Right cardiac atrium (tissue), 5 donors: ENCODE measurements at places on chromosomes 5 and 9.

GRCh38 chr9:99272836-99273235 lies 50.8 kb downstream of the SEC61B start:
- DNase-seq, result no peak

GRCh38 chr5:138936225-138936967 lies 61.3 kb upstream of the LRRTM2 start:
- DNase-seq, result no peak

DNA sequence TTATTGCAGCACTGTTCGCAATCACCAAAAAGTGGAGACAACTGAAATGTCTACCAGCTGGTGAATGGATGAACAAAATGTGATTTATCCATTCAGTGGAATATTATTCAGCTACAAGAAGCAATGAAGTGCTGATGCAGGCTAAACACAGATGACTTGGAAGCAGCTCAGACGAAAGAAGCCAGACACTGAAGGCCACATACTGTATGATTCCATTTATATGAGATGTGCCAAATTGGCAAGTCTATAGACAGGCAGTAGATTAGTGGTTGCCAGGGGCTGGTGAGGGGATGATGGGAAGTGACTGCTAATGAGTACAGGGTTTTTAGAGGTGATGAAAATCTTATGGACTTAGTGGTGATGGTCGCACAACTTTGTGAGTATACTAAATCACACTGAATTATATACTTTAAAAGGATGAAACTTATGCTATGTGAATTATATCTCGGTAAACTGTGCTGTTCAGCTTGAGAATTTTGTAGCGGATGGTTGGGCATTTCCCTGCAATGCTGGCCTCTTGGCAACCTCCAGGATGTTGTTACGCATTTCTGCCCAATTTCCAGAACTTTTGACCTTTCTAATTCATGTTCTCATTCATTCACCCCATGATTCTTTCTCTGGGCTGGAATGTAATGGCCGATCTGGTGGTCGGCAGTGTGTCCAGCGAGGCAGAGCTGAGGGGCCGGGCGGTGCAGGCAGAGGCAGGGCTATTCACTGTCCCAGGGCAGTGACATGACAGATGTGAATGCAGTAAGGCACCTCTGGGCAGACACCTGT lies 22.0 kb upstream of the WNK2 start:
- DNase-seq, result no peak

- no peak for DNase-seq
These were observed 228.2 kb upstream of the TYRP1 start for GRCh38 chr9:12464910-12465512.

GRCh38 chr9:122086873-122087272 lies 6.2 kb downstream of the TTLL11 start:
- no peak for DNase-seq

- DNase-seq, result no peak
These were observed 584.6 kb upstream of the CDH18 start for GRCh38 chr5:20572614-20573013.

GRCh38 chr5:84535281-84535680 lies 150.6 kb upstream of the EDIL3 start:
- no peak for DNase-seq

GRCh38 chr5:893137-893506 lies 438 bp downstream of the TRIP13 start:
- DNase-seq, result no peak

GRCh38 chr5:127331890-127332649 lies 41.5 kb downstream of the MEGF10 start:
- no peak for DNase-seq

- DNase-seq, result no peak
These were observed 21.7 kb upstream of the FBXW11 start for GRCh38 chr5:172028167-172028566.

- no peak for DNase-seq
These were observed 5.1 kb downstream of the IQGAP2 start for GRCh38 chr5:76408104-76408654.

GRCh38 chr5:2009986-2010914 lies 127.5 kb upstream of the IRX4 start:
- no peak for DNase-seq

DNA sequence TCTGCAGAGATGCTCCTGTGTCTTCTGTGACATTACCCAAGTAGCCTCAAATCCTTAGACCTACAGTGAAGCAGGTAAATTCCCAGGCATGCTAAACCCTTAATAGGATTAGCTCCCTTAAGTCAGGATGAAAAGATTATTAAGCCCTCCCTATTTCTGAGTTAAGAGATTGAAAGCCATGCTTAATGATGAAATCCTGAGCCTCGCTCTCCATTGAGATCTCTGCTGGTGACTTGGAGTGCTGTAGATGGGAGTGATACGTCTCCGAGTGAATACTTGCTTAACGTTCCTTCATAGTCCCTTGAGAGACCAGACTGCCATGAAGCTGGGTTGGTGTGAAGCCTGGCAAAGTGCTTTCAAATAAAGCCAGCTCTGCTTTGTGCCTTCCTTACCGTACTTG lies 34.2 kb downstream of the AOPEP start:
- DNase-seq, result no peak

- DNase-seq, result no peak
These were observed 704 bp upstream of the IL33 start for GRCh38 chr9:6214903-6215302.

DNA sequence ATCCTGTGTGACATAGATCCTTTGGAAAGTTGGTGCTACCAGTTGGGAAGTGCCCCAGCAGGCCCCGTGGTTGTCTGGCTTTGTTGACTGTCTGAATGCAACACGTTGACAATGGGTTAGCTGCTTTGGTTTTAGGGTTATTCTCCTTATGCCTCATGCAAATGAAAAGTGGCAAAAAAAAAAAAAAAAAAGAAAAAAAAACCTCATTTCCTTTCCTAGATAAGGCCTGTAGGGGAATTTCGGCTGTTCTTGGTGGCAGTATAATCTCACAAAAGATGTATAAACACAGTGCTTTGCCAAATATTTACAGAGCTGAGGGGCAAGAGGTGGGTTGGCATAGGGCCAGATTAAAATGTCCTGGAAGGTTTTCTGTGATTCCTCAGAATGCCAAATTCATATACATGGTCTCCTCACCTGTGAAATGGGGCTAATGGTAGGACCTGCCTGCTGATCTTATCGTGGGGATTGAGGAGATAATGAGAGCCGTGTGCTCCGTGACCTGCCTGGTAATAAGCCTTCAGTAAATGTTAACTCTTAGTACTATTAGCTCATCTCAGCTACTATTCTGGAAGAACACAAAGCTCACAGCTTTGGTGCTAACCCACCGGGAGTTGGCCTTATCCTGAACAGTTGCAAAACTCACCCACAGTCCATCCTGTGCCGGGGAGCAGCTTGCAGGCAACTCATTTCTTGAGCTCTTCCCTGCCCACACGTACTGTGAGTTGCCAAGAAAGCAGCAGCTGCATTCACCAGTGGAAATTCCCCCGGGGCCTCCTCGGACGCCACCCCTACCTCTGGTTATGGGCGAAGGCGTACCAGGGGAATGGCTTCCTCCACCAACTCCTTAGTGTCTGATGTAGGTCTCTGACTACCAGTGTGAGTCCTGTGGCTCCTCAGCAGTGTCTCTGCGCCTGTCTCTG lies 220.3 kb downstream of the NR3C1 start:
- peak; percentile 50 for DNase-seq

DNA sequence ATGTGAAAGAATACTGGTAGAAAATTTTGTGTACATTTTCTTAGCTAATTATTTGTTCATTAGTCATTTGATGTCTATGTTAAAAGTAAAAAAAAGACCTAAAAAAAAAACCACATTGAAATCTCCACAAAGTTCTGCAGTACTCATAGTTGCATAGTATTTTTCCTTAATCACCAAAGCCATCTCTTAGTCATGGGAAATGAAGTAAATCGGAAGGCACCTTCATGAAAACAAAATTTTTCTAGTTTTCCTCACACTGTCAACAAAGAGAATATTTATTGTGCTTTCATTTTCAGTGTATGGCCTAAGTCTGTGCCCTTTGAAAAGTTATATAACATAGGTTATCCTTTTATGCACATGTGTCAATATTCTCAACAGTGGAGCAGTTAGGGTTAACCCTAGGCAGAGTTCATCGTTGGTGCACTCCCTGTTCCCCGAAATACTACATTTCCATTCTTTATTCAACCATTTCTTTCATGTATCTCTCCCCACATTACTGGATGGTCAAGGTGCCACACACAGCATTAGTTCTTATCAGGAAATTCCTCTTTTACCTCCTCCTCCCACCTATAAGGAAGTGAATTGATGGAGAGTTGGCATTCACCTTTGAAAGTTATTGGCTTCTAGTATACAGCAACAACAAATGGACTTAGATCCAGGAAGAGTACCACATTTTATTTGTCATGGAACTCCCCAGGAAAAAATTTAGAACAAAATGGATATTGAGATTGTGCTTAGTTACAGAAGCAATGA lies 93.1 kb downstream of the NUDT12 start:
- no peak for DNase-seq

DNA sequence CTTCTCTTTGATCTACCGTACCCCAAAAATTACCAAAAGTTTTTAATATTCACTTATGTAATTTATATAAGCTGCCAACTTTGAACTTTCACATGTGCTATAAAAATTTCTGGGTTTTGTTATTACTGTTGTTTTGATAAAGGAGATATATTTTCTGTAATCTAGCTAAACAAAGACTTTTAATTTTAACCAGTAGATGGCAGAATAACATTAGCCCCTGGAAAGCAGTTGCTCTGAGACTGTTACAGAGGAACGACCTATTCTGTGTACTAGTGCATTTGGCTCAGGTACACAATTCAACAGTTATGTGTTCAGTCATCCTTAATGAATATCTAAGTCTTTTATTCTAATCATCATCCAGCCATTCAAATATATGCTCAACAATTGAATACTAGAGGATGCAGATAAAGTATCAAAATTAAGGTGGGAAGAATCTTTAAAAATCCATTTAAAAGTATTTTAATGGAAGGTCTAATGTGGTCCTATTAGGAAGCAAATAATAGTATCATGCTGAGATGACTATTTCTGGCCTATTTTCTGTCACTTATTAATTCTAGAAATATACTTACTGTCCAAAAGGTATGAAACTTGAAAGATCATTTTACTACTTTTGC lies 8.6 kb downstream of the KLHL9 start:
- no peak for DNase-seq

GRCh38 chr9:136947955-136948510 lies 3.0 kb downstream of the C8G start:
- DNase-seq, result peak; percentile 90

- DNase-seq, result no peak
These were observed 5.7 kb downstream of the RABGAP1 start for GRCh38 chr9:122946461-122947005.

DNA sequence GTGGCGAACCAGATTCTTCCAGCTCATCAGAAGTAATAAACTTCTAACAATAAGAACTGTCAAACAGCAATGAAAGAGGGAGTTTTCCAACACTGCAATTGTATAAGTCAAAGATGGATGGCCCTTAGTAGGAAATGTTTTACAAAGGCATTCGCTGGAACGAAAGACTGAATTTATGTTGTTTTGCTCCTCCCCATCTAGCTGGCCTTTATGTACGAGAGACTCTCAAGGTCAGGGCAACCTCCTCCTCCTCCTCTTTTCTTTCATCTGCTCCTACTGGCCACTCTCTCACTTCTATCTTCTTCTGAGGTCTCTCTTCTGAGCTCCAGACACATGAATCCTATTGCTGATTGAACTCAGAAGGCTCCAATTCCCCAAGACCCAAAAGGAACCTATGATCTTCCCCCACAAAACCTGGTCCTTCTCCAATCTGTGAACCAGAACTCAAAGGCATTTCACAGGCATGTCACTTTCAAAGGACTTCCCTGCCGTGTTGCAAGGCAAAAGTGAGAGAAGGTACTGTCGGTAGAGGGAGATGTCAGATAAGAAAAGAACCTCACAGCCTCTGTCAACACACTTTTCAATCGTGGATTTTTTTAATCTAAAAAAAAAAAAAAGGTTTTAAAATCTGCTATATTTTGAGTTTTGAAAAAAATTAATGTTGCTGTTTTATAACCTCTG lies 28.5 kb upstream of the PUM3 start:
- no peak for DNase-seq

DNA sequence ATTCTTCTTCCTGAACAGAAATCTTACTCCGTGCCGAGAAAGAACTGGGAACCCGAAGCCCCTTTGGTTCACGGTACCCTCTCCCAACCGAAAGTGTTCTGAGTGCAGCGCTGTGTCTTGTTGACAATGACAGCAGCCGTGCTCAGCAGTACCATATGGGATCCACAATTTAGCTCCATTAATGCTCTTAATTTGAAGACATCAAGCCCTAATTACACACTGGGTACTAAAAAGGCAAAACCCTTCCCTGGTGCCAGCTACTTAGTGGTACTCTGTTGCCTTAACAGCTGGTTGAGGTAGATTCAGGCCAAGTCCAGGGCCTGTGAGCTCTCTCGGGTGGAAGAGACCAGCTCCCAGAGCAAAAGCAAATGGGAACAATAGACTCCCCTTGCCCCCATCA lies 24.5 kb downstream of the DDX31 start:
- DNase-seq, result no peak

GRCh38 chr5:100746730-100747129 lies 156.4 kb downstream of the ST8SIA4 start:
- no peak for DNase-seq

GRCh38 chr5:83000922-83001321 lies 76.3 kb downstream of the TMEM167A start:
- no peak for DNase-seq

DNA sequence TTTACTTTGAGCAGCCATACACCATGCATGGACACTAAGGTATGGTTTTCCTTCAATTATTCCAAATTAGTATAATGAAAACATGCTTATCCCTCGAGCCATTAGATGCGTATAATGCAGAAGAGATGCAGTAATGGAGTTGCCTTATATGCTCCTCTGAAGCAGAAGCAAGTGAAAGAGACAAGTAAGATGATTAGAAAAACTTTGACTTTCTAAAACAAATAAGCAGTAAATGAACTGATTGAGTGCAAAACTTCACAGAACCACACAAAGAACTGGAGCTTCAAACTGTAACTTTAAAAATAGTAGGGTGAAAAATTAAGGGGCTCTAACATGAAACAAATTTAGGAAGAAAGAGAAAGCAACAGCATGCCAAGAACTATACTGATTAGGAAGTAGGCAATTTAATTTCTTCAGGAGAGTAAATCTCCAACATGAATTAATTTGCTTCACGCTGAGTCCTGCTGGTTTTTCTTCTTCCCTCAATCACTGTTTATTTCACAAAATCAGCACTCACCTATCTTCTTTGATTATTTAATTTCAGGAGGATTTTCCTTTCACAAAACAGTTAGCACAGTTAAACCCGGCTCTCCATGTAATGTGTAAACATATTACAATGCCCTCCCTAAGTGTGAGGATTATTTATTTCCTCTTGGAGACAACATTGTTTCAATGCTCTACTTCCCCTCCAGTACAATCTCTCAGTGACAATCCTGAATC lies 90.3 kb upstream of the PAM start:
- no peak for DNase-seq

- no peak for DNase-seq
These were observed 130.0 kb downstream of the SEMA6A start for GRCh38 chr5:116444373-116445295.
